ENCODE measurements at places on chromosomes 6 and 20.
A peak's percentile ranks its signal among the peaks of the same experiment; 100 is the strongest.

DNA sequence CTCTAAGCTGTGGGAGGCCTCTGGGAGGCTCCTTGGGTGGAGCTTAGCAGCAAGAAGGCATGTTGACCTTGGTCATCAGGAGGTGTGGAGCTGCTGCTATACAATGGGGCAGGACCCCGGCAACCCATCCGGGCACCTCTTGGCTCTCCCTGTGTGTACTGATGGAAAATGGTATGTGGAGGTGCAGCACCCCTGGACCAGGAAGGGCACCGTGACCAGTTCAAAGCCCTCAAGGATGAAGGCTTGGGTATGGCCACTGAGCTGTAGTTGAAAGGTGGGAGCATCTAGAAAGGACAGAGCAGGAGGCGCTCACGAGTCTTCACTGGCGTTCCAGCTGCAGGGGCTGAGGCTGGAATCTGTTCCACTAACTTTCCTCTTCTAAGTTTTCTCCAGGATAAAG lies 6.7 kb upstream of the IRF4 start:
- no peak for DNase-seq

DNA sequence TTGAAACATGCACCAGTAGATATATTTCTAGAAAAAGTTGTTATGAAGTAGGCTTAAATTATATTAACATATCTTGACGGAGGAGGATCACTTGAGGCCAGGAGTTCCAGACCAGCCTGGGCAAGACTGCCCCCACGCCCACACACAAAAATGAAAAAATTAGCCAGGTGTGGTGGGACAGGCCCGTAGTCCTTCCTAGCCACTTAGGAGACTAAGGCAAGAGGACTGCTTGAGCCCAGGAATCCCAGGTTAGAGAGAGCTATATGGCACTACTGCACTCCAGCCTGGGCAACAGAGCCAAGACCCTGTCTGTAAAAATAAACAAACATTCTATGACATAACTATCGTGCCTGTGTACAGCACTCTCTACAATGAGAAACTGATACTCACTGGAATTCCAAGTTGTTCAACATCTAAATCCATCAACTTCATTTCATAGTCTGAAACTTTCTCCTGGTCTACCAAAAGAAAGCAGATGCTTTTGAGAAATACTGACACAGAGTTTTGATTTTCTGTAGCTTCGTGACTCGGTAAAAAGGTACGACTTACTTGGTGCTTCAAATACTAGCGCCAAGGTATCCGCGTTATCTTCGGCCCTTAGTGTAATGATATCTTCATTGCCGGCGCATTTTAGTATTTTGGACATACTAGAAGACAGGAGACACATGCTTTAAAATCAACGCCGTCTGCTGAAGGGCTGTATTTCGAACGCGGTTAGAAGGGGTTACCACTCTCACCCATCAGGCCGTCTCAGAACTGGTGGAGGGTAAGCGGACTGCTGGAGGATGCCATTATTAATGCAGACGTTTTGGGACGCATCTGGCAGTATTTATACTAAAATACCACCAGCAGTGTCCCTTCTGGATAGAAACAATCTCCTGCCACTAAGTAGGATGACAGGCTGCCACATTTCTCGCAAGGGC lies 1.3 kb downstream of the PCNA start:
- DNase-seq: no peak

- DNase-seq: no peak
Observed at GRCh38 chr6:114282292-114282691, 60.5 kb downstream of the HS3ST5 start.

DNA sequence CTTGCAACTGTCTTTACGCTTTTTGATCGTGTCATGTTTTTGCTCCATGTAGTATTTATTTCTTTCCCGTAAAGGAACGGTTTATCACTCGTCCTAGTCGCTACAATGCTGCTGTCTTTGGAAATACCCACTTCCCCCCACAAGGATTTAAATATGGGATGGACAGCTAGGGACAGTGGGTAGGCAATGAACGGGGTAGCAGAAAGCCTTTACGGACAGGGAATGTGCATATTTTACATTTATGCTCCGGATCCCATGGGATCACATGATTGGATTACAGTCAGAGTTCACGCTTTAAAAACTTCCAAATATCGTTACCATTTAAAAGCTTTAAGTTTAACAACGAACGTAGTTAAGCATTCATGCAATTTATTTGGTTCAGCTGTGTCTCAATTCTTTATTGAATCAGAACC lies 1.2 kb downstream of the HIVEP1 start:
- DNase-seq: no peak

DNA sequence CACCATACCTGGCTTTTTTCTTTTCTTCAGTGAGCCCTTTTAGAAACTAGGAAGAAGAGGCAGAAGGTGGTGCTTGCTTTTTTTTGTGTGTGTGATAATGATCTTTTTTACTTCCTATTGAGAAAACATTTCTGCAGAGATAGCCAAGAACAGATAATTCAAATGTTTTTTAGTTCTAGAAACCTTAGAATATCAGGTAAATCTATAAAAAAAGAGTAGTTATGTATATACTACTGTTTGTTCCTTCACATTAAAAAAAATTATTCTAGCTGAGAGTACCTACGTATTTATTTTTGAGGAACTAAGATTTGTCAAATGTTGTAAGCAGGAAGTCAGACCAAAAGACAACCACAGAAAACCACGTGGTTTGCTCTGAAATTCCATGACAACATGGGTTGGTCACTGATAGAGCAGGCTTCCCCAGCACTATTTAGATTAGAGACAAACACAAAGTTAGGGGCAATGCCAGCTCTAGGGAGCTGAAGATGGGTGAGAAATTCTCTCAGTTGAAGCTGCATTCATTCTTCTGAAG lies 12.8 kb downstream of the STK4 start:
- peak; percentile 46 for DNase-seq

DNA sequence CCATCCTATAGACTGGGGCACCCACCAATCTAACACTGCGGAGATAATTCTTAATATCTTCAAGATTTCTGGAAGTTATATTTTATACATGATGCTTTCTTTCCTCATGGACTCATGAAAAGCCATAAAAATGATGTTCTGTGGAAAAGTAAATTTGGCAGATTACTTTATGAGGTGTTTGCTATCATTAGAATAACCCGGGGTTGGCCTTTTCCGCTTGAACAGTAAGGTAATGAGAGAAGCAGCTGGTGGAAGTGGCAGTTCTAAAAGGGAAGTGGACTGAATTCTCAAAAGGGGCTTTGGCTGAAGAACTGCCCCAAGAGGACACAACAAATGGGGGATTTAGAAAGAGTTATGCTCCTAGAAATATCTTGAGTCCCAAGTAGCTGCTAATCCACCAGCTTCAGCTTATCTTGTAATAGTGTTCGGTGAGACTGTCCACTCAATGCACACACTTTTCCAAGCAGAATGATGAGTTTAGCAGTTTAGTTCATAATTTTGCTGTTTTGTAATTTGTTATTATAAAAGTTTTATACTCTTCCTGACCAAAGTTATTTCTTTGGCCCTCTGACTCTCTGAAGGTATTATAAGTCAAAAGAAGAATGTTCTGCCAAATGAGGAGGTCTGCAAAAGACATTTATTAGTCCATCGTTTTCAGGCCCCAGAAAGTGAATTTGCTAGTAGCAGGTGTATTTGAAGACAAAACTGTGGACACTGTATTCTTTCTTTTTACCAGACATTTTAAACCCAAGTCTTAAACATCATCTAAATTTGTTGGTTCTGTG lies 2.9 kb downstream of the ISM1 start:
- no peak for DNase-seq

GRCh38 chr20:58141496-58141895 lies 87.0 kb downstream of the ANKRD60 start:
- DNase-seq: no peak

DNA sequence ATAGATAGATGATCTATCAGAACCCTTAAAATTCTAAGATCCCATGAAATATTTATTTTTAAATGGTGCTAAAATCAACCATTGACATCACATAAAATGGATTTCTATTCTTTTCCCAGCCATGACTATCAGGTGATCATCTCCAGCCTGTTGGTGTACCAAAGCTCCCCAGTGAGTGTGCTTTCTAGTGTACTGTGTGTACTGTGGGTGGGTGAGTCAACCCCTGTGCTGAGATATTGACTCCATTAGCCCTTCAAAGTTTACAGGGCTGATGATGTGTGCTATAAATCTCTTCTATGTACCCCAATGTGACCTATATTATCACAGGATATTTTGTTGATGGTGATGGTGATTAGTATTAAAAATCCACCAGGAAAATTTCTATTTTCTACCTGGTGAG lies 344.6 kb downstream of the MMUT start:
- DNase-seq: no peak

- DNase-seq: no peak
Observed at GRCh38 chr20:62390317-62391164, 3.6 kb downstream of the RPS21 start.

DNA sequence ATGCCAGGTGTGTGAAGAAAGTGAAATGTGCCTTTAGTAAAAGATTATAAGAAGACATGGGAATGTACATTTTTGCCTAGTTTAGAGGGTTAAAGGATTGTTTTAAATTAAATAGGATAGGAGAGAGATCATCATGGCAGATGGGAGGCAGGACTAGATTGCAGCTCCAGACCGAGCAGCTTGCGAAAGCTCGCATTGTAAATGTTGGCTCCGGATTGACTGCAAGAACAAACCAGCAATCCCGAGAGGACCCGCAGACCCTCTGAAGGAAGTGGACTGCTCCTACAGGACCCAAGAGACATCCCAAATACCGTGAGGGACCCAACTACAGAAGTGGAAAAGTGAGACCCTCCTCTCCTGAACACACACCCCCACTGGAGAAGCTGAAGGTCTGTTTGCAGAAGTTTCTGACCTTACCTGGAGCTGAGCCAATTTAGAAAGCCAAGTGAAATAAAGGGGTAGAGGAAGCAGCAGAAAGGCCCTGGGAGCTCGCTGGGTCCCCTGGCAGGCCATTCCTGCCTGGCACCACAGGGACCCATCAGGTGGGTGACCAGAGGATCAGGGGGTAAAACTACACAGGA lies 30.0 kb upstream of the TPD52L1 start:
- DNase-seq: no peak

- DNase-seq: no peak
Observed at GRCh38 chr6:50990750-50991446, 172.2 kb downstream of the TFAP2B start.

GRCh38 chr6:15430186-15430585 lies 184.3 kb downstream of the JARID2 start:
- DNase-seq: no peak

DNA sequence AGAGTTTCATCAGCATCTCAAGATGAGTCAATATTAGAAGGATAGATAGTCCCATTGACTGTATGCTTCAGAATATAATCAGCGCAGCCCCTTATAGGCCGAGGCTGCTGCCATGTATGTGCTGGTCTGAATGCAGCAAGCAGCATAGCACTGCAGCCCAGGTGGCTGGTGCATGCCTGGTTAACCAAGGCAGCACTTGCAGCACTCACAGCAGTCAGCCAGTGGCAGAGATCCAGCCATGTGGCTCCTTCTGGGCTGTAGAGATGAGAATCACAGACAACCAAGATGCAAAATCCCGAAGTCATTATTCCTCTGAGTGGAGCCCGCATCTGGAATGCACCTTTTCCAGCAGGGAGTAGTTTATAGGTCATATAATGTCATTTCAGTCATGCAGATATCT lies 251.9 kb downstream of the UST start:
- DNase-seq: no peak

GRCh38 chr20:49024220-49024619 lies 21.9 kb upstream of the CSE1L start:
- no peak for DNase-seq

DNA sequence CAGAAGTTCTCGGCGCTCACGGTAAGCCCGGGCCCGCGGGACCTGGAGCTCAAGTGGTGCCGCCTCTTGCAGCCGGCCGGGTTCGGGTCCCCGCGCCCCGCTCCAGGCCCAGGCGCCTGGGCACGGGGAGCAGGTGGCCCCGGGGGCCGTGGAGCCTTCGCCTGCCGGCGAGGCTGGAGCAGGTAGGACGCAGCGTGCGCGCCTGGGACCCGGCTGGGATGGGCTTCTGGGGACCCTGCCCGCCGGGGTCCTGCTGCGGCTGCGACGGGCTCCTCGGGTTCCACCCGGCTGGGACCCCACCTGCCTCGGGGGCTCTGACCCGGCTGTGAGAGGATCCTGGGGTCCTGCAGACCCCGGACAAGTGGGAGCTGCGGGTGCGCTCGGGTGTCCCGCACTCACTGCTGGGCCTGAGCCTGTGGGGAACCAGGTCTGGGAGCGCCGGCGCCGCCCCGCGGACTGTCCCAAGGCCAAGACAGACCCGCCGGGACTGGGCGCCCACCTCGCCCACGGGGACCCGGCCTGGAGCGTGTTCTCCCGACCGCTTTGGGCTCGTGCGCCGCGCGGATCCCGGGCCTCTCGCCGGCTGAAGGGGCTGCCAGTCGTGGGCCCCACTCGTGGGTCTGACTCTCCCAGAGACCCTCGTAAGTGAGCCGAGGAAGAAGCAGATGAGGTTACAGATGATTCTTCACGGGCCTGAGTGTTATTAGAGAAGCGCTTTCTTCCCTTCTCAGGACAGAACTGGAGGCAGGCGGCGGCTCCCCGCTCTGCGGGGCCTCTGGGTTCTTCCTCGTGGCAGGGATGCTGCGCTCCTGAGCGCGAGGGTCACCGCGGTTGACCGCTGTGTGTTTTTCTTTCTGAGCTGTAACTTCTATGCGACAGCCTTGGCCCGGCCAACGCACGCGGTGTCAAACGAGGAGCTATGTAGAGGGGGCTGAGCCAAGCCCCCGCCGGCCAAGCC lies 729 bp downstream of the SMOC2 start:
- no peak for DNase-seq

- no peak for DNase-seq
Observed at GRCh38 chr6:52475307-52475706, 55.2 kb downstream of the EFHC1 start.

DNA sequence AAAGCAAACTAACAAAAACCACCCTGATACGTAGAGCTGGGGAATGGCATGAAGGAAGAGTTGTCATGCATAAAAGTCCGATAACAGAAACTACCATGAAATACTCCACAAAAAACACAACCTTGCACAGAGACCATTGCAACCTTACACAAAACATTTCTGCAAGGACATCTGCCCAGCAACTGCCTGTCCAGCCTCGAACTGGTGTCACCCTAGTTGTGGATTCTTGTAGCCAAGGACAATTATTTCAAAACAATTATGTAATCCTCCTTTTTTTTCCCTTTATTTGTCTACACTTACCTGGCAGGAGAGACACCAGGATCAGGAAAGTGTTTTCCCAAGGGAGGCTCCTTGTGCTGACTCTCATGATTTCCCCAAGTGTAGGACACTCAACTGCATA lies 232.5 kb upstream of the SYNDIG1 start:
- no peak for DNase-seq

- no peak for DNase-seq
Observed at GRCh38 chr20:39605908-39606307, 643.8 kb downstream of the DHX35 start.

DNA sequence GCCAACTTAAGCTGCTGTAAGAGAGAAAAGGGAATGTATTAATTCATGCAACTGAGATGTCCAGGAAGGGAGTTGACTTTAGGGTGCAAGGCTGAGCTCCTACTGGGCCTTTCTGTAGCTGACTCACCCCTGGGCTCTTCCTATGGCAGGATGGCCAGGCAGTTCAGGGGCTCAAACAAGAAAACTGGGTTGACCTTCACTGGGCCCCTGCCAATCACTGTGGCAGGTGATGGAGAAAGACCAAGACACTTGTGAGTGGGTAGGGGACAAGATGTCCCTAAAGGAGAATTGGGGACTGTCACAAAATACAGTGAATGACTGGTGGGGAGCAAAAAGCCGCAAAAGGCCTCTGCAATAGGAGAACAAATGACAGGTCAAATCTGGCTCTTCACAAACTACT lies 21.5 kb upstream of the RALGAPA2 start:
- DNase-seq: no peak
